Stimulated activated CD8-positive, alpha-beta memory T cell treated with anti-CD3 and anti-CD28 coated beads, Interleukin-2, amount 100 ng/mL, for 1 hour (primary cell): ENCODE measurements at places on chromosomes 12 and 14.

- DNase-seq, result no peak
These were observed 83.9 kb downstream of the EP400 start for GRCh38 chr12:132033627-132034026.

DNA sequence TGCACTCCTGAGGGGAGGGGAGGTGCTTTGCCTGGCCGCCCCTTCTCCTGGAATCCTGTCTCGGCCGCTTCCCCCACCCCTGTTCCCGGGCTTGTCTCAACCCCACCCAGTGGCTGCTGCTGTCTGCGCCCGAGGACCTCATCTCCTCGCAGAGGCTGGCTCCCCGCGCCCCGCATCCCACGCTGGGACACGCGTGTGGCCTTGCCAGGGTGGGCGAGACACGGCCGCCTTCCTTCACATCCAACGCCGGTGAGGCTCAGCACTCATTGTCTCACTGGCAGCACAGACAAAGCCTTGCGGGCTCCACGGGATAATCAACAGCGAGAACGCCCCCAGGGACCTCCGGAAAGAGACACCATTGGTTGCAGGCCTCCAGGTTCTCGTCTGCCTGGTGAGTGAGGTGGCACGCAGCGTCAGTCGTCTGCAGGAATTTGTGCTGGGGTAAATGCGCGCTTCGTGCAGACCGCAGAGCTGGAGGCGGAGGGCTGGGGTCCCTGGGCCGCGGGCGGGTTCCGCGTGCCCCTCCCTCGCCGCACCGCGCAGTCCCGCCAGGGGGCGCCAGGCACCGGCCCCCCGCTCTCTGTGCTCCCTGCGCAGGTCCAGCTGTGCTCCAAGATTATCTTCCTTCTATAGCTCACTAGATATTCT is 26.8 kb downstream of the CCDC177 start:
- no peak for DNase-seq

DNA sequence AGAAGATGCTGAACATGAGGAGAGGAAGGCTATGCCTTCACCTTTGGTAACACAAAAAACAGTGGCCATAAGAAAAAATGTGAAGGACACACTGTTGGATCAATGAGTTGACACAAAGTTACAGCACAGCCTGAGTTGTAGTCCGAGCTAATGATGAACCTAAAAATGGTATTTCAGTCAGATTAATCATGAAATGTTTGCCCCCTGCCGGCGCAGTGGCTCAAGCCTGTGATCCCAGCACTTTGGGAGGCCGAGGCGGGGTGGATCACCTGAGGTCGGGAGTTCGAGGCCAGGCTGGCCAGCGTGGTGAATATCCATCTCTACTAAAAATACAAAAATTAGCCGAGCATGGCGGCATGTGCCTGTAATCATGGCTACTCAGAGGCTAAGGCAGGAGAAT is 1.3 kb upstream of the CAPRIN2 start:
- no peak for DNase-seq

DNA sequence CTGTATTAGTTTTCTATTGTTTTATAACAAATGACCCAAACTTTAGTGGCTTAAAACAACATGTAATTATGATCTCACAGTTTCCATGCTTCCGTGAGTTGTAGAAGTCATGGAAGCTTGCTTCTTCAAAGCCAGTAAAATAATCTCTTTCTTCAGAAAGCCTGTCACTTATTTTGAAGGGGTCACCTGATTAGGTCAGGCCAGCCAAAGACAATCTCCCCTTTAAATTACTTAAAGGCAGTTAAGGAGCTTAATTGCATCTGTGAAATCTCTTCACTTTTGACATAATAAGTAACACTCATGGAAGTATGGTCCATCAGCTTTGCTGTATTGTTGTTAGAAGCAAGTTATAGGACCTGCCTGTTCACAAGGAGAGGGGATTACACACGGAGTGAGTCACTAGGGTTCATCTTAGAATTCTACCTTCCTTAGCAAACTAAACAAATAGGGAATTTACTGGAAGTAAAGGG is 89.8 kb downstream of the FAR2 start:
- no peak for DNase-seq

DNA sequence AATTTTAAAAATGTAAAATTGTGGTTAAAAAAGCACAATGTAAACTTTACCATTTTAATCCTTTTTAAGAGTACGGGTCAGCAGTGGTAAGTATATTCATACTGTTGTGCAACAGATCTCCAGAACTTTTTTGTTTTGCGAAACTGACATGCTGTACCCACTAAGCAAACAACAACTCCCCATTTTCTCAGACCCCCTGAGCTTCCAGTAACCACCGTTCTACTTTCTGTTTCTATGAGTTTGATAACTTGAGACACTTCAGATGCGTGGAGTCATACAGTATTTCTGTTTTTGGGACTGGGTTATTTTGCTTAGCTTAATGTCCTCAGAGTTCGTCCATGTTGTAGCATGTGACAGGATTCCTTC is 38.0 kb downstream of the CHST11 start:
- no peak for DNase-seq

DNA sequence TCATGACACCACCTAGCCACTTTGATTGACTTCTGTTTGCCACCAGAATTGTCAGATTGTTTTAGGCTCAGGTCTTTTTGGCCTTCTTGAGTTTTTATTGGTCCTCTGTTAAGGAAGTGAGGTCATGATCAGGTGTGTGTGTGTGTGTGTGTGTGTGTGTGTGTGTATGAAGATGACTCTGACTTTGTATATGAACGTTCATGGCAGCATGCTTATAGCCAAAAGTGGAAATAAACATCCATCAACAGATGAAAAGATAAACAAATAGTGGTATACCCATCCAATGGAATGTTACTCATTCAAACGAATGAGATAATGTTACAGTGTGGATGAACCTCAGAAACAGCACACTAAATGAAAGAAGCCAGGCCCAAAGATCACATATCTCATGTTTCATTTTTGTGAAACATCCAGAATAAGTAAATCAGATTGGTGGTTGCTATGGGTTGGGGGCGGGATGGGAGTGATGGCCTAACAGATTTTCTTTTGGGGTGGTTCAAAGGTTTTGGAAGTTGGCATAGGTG is 258.6 kb downstream of the KTN1 start:
- DNase-seq, result no peak

DNA sequence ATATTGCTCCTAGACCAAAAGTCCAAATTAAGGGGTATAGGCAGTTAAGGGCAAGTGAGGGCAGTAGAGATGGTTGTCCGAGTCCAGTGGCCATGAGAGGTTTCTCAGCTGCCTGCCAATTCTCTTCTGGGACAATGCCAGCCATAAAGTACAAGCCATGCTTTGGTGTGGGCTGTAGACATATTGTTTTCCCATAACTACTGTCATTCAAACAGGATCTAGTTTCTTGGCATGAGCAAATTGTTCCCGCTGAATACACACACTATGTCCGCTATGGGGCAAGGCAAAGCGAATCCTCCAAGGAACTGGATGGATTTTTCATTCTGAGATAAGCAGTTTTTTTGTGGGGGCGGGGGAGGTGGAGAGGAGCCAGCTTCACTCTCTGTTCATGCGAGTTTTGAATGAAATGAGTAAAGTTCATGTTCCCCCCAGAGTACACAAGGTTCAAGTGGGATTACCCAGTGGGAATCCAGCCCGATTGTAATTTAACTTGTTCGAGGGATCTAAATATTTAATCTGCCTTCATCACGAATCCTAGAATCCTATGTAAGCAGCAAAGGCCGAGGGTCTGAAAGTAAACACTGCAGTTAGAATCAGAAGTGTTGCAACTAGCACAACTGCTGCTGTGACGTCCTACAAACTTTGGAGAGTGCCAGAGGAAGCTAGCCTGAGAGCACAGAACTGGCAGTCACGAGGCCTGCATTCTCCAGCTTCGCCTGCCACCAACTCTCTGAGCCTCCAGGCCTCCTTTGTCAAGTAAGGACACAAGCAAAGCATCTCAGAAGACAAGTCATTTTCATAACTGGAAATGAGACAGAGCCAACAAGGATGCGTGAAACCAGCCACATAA is 137.0 kb downstream of the CRADD start:
- DNase-seq, result no peak
